ENCODE measurements at places on chromosomes 3 and 15.

DNA sequence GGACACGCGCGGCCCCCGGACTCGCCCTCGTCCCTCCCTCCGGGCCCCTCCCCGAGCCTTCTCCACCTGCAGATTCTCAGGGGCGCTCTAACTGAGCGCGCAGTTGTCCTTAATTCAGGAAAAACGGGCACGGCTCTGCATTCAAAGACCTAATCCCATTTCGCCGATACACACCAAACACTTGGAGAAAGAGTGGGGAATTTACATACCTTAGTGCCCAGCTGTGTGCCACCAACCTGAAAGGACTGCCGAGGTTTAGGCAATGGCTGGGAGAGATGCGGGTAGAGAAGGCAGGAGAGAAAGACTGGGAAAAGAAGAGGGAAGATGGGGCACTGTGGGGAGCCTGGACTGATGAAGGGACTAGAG, 21.8 kb downstream of the IGDCC3 start:
- no peak for DNase-seq

- DNase-seq, result no peak
These were observed 241.8 kb downstream of the ROBO2 start for GRCh38 chr3:77281721-77282120.

DNA sequence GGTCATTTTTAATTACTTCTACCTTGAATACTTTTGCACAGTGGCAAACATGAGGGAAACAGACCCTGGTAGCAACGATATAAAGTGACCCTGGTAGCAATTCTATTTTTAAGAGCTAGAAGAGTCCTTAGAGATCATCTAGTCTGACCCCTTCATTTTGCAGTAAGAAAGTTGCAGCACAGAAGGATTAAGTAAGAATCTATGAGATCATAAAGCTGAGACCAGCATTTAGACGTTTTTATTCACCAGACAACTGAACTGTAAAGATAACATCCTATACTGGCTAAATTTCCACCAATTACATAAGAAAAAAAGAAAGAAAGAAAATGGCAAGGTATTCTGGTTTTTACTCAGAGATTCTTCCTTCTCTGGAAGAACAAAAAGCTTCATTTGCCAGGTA, 49.9 kb downstream of the LRRFIP2 start:
- DNase-seq, result no peak

- no peak for DNase-seq
These were observed 409.6 kb downstream of the NSUN3 start for GRCh38 chr3:94472511-94472910.

DNA sequence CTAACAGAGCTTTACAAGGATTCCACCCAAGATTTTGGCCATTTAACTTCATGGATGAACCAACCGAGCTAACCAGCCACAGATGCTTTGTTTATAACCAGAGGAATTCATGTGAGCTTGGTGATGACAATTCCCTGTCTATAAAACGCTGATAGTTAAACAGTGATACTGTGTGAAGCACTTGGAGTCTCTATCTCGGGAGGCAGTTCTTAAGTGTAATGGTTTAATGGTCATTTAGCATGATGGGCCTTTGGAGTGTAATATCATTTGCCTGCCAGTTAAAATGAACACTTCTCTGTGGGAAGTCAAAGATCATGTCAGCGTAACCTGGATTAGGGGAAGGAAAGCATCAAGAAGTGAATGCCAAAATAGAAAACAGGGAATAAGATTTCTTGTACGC, 368.6 kb upstream of the THRB start:
- no peak for DNase-seq

DNA sequence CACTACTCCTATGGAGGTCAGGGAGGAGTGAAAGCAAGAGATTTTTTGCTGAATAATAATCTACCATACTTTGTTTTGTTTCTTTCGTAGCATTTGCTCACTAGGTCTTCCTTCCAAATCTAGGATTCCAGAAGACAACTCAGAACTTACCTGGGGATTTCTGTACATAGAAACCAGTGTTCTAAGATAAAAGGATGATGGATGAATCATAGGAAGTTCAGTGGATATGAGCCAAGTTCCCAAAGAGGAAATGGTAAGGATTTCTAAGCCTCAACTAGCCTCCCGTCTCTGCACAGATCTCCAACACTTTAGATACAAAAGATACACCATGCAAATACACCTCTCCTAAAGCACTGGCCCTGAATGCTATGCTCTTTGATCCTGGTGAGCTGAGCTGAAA, 283.9 kb downstream of the TAFA4 start:
- DNase-seq, result no peak

- no peak for DNase-seq
These were observed 308.3 kb upstream of the UBE2E2 start for GRCh38 chr3:22894865-22895264.

DNA sequence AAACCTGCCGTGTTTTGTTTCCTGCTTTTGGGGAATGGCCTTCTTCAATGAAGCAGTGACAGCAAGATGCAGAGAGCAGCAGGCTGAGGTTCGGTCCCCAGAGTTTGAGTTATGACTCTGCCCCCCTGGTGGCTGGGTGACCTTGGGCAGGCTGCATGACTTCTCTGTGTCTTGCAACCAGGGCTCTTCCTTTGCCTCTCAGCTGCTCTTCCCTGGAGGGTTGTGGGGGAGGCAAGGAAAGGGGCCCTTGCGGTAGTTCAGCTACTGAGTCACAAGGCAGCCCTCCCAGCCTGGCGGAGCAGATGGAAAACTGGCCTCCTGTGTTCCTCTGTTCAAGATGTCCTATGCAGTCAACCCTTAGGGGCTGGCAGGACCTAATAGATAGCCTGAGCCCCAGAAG, 17.1 kb downstream of the CTXND1 start:
- DNase-seq, result no peak

DNA sequence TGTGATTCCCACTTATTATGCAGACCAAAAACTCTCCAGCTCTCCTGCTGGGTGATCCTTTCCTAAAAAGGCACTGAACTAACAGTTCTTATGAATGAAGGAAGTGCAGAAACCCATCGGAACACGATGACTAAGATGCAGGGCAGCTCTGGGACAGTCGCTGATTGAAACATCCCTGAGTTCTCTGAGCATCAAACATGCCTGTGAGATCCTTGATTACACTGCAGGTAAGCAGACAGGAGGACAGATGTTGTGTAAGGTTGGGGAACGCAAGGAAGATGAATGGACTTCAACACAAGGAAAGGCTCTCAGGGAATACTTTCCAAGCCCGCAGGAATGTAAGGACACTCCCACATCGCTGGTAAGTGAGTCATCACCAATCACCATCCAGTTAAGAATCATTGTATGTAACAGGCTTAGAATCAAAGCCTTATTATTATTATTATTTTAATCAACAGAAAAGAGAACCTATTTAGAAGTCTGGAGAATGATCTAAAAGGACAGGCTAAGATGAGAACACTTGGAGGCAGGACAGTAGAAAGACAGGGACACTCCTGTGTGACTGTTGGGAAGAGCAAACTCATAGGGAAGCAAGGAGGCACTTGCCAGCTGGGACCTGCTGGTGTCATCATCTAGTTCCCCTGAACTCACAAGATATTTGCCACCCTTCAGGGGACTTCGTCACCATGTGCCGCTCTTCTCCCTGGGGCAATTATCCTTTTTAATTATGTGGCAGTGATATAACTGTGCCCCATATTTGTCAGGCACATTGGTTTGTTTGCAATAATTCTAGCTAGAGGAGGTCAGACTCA, 26.0 kb downstream of the TMEM158 start:
- no peak for DNase-seq

DNA sequence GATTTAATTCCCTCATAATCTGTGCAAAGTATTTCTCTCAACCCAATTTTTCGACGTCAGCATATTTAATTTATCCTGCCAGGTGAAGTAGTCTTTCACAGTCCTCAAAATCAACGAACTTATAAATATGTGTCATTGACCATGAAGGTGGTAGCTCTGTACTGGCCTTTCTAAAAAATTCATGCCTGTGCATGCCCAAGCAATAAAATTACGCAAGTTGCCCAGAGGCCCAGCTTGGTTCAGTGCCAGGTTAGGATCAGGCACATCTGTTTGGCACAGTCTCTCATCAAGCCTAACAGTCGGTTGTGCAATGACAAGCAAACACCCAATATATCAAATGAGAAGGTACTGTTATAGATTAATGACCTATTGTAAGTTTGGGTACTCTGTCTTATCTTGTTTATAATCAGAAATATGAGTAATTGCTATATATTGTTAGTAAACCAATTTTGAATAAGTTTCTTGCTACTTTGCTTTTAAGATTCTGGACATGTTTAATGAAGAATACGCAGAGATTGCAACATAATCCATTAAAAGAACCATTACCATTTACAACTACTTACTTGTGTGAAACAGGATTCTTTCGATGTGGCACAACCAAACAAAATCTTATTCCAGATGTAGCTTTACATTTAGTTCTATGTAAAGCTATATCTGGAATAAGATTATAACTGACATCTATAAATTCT, 159.0 kb upstream of the IL12A start:
- peak; percentile 93 for DNase-seq

DNA sequence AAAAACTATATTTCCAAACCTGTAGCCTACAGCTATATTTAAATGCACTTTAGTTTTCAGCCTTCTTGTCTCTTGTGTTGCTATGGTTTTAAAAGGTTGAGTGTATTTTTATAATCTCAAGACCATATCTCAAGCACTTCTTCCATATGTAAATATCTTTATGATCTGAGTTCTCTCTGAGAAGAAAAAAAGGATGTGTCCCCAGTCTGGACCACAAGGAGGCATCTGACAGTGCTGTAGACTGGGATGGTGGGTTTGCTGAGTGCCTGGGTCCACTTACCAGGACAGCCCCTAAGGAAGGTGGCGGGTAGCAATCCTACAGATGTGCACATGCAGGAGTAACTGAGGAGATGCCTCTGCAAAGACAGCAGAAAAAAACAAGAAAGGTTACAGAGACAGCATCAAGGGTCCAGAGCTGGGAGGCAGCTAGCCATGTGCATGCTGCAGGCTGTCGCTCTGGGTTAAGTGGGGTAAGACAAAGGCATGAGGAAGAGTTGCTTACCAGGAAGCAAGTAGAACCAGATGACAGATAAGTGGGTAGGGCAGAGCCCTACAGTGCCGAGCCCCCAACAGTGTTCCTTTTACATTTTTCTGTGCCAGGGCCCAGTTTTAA, 70.6 kb upstream of the SNRK start:
- DNase-seq, result no peak

DNA sequence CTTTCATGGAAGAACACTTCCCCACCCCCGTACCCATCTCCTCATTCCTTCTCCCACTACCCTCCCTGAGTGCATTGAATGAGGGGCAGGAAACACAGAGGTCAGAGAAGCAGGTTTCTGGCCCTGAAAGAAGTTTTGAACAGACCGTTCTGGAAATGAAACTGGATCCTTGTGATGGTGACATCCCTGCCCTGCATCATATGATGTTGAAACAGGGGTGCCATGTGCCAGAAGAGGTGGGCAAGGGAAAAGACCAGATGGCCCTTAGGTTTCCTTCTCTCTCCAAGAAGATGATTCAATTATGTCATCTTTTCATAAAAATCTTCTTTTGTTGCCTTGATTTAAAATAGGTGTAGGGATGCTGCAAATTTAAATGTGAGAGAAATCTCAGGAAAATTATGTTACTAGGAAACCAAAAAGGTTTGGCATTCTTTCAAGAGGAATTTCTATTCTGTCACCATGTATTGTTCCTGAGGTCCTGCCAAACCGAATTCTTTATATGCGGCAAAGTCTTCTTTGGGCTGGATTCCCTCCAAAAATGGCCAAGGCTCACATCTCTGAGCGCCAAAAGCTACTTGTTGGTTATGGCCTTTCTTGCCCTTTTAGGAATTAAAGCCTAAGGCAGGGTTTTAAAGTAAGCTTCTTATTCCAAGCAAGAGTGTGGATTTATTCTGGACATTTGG, 19.9 kb upstream of the TNFAIP8L3 start:
- no peak for DNase-seq

DNA sequence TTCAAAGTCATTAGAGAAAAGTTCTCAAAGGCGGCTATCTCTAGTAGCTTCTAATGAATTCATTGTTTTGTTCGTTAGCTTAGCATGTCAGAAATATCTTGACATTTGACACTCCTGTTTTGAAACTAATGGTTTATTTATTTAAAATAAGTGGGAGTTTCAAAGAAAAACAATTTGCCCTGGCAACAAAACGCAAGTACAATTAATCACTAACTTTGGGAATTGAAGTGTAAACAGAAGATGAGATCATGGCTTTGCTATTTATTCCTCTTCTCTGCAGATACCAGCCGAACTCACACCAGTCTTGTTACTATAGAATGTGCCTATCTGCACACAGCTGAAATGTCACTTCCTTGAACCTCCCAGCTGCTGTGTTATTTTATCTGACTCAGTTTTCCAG, 27.5 kb downstream of the MASP1 start:
- no peak for DNase-seq

DNA sequence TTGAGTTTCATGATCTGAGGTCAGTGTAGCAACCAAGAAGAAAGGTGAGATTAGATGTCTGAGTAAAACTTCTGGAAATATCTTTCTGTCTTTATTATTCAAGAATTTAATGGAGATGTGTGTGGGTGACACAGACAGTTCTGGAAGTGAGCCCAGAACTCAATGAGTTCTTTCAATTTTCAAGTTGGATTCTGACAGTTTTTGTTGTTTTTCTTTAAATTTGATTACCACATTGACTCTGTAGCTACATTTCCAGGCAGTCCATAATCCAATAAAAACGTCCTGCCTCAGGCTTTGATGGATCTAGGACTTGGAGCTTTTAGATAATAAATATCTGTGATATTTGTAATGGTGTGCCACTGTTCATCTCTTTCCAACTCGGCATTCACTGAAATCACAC, 3.9 kb upstream of the PARP14 start:
- no peak for DNase-seq

- no peak for DNase-seq
These were observed 13.5 kb downstream of the CNOT10 start for GRCh38 chr3:32698506-32698905.
